Osteoblast (primary cell): ENCODE measurements at places on chromosomes 1 and 21. TPM values are rescaled to one million over a fixed set of nuclear protein-coding genes. Genes with fewer than 3 reads are reported as not detected.

GRCh38 chr21:41437729-41438128 lies 11.7 kb downstream of the MX1 start:
- no peaks in the 10 kb centered on the region for H3K36me3 ChIP-seq
- no peak overlapping the region for H3K4me3 ChIP-seq
- no peak for DNase-seq
- no peaks in the 10 kb centered on the region for H3K4me1 ChIP-seq
- H3K27me3 ChIP-seq = no peaks in the 10 kb centered on the region

The HTR6 gene
- under 0.01 TPM in 1 of 2 replicates, not detected in the other for total RNA-seq

The TP73 gene
- not detected in 2 replicates for total RNA-seq

The FNBP1L gene
- total RNA-seq = 8.7 and 11.2 TPM in 2 replicates

GRCh38 chr1:224064150-224064549 lies 49.8 kb upstream of the FBXO28 start:
- DNase-seq = no peak
- no peaks in the 10 kb centered on the region for H3K36me3 ChIP-seq

GRCh38 chr21:38820471-38821239 lies 14.9 kb downstream of the ETS2 start:
- H3K27me3 ChIP-seq = no peaks in the 10 kb centered on the region
- peaks cover 74% of the 10 kb centered on the region for H3K36me3 ChIP-seq
- H3K4me3 ChIP-seq = no peak overlapping the region
- H3K4me1 ChIP-seq = peaks cover 19% of the 10 kb centered on the region
- H3K27ac ChIP-seq = no peak overlapping the region

The AADACL4 gene
- not detected in 2 replicates for total RNA-seq

The IFNLR1 gene
- total RNA-seq = under 0.01 TPM in 1 of 2 replicates, not detected in the other

DNA sequence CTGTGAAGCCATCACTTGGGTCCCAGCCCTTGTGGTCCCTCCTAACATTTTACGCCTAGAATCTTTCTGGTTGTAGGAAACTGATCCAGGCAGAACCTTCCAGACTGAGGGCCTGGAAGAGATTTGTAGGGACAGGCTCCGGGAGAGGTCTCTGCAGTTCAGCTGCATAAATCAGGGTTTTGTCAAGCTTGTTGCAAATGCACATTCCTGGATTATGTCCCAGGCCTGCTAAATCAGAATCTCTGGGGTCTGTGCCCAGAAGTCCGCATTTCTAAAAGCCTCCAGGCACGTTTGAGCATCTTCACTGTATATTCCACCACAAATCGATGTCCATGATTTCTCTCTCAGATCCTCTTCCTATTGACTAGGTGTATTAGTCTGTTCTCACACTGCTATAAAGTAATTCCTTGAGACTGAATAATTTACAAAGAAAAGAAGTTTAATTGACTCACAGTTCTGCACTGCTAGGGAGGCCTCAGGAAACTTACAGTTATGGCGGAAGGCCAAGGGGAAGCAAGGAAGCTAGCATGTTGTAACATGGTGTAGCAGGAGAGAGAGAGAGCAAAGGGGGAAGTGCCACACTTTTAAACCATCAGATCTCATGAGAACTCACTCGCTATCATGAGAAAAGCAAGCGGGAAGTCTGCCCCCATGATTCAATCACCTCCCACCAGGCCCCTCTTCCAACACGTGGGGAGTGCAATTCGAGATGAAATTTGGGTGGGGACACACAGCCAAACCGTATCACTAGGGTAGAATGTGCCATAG lies 1.2 kb upstream of the FHAD1 start:
- no peak overlapping the region for H3K27ac ChIP-seq
- H3K27me3 ChIP-seq = peaks cover 38% of the 10 kb centered on the region
